Stimulated activated CD8-positive, alpha-beta memory T cell treated with anti-CD3 and anti-CD28 coated beads, Interleukin-4, amount 100 ng/mL, for 1 hour (primary cell): ENCODE measurements at places on chromosomes 12 and 14.

DNA sequence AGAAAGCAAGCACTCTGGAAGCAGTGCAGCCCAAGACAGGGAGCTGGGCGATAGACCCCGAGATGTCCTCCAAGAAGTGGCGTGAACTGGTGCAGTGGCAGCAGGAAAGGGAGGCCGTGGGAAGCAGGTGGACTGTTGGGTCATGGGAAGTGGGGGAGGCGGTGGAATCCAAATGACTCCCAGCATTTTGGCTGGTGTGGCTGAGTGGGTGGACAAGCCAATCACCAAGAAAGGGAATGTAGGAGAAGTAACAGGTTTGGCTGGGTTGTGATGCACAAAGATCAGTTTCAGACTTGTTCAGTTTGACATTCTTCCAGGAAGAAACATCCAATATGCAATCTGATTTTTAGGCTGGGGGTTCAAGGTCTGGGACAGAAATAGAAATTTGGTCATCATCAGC is 46.0 kb upstream of the KTN1 start:
- DNase-seq, result no peak

DNA sequence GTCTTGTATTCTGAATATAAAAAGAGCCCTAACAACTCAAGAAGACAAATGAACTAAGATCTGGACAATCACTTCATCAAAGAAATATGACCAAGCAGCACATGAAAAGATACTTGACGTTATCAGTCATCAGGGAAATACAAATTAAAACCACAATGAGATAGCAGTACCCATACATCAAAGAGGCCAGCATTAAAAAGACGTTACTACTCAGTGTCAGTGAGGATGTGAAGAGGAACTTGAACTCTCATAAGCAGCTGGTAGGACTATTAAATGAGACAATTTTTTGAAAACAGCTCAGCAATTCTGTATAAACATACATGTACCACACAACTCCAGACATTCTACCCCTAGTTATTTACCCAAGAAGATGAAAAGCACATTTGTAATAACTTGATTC is 55.9 kb downstream of the FERMT2 start:
- DNase-seq, result no peak

DNA sequence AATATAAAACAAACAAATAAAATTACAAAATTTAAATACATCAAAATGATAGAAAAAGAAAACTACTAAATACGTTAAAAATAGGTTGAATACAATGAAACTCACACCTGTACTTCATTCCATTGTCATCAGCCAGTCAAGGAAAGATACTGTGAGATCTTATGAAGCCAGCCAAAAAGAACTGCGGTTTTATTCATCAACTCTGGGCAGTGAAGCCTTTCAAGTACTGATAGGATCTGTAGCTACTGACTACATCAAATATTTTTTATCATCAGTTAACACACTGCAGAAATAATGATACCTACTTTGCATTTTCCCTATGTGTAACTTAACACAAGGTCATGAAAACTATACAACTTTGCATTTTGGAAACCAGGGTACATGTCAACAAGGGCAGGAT is 46.3 kb upstream of the FAR2 start:
- DNase-seq, result no peak

GRCh38 chr12:62250671-62251608 is 9.3 kb upstream of the USP15 start:
- no peak for DNase-seq

DNA sequence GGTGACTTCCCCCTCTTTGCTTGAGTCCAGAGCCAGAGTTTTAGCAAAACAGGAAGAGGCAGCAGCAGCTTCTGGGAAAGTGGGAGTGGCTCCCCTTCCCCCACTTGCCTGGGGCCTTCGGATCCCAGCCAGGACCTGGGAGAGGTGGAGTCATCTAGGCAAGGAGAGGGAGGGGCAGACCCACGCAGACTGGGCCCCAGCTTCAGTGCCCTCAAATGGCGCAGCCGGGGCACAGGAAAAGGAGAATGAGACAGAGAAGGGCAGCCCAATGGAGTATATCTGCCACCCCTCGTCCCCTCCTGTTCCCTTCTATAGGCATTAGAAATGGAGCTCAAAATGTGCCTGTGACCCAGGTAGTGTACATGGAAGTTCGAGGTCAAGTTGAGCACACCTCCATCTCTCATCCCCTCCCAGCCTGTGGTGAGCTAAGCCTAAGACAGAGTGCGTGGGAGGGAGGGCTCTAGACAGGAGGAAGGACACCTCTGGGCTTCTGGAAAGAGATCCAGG is 9.3 kb upstream of the HDAC7 start:
- no peak for DNase-seq

- DNase-seq, result no peak
These were observed 586.4 kb downstream of the MED13L start for GRCh38 chr12:115691123-115691522.

GRCh38 chr14:85463512-85463911 is 66.4 kb upstream of the FLRT2 start:
- no peak for DNase-seq
